GM12878 (cell line): ENCODE measurements at places on chromosomes 1 and 21.

- H3K36me3 ChIP-seq, result no peaks in the 10 kb centered on the region
- no peak for DNase-seq
- H3K27me3 ChIP-seq, result peaks cover 4% of the 10 kb centered on the region
Observed at GRCh38 chr1:205935869-205936268, 7.4 kb downstream of the SLC26A9 start.

- no peaks in the 10 kb centered on the region for H3K36me3 ChIP-seq
- H3K27ac ChIP-seq, result no peak overlapping the region
Observed at GRCh38 chr1:204084247-204084772, 11.4 kb downstream of the SOX13 start.

DNA sequence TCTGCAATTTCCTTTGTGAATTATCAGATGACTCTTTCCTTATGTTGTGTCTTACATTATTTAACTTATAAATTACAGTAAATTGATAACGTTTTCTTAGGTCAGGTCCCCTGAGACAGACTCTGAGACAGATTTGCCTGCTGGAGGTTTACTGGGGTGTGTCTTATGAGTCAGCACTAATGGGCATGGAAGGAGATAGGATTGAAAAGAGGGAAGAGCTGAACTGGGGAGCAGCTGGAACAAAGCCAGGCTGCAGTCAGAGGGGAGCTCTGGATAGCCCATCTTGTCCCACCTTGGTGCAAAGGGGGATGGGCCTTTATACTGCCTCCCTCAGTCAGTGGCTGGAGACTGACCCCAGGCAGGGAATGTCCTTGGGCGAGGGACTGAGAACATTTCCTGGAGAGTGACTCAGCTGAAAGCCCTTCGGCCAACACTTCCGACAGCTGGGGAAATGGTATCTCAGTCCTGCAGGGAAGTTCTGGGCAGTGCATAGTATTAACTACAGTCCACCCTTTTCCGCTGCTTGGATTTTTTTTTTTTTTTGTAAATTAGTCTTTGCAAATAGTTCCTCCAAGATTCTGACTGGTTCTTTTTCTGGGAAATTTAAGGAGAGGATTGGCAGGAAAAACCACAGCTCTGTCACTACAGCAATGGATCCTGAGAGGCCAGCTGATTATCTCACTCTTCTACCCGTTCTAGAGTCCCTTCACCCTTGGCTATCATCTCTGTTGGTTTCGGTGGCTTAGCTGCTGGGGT is 39.1 kb upstream of the CDC42BPA start:
- no peaks in the 10 kb centered on the region for H3K4me1 ChIP-seq
- no peaks in the 10 kb centered on the region for H3K36me3 ChIP-seq
- DNase-seq, result no peak
- no peak overlapping the region for H3K4me3 ChIP-seq

- no peak overlapping the region for H3K4me3 ChIP-seq
- no peak for DNase-seq
- no peaks in the 10 kb centered on the region for H3K36me3 ChIP-seq
- H3K27ac ChIP-seq, result no peak overlapping the region
Observed at GRCh38 chr1:78436961-78437360, 53.8 kb upstream of the PTGFR start.

GRCh38 chr1:187891993-187892682 is 1063.4 kb downstream of the PLA2G4A start:
- no peak overlapping the region for H3K27ac ChIP-seq
- DNase-seq, result no peak
- H3K27me3 ChIP-seq, result no peaks in the 10 kb centered on the region

GRCh38 chr1:184193451-184193850 is 141.9 kb downstream of the TSEN15 start:
- H3K27me3 ChIP-seq, result no peaks in the 10 kb centered on the region
- no peak for DNase-seq
- H3K36me3 ChIP-seq, result no peaks in the 10 kb centered on the region

GRCh38 chr1:223137455-223138085 is 5.5 kb downstream of the TLR5 start:
- DNase-seq, result no peak
- H3K4me3 ChIP-seq, result no peak overlapping the region

DNA sequence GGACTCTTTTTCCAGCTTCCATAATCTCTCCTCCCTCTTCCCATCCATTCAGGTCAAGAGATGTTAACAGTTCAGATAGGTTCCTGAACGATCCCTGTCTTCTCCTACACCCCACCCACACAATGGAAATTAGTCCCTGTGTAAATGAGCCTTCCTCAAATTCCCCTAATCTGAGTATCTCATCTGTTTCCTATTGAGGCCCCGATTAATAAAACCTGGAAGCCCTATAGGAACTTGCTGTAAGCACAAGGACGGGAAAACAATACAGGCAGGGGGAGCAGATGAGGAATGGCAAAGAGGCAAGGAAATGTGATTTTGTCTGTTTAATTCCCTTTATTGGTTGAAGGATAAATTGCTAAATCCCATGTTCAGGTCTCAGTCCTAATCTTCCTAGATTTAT is 7.1 kb upstream of the GPX7 start:
- H3K4me1 ChIP-seq, result no peaks in the 10 kb centered on the region; the same call in 1 of the 2 replicates
- no peaks in the 10 kb centered on the region for H3K36me3 ChIP-seq
- H3K4me3 ChIP-seq, result no peak overlapping the region
- no peaks in the 10 kb centered on the region; the same call in 1 of the 2 replicates for H3K27me3 ChIP-seq

GRCh38 chr1:93995837-93996536 is 86.8 kb upstream of the GCLM start:
- no peaks in the 10 kb centered on the region for H3K36me3 ChIP-seq
- H3K4me1 ChIP-seq, result no peaks in the 10 kb centered on the region
- no peak overlapping the region for H3K4me3 ChIP-seq
- H3K27me3 ChIP-seq, result no peaks in the 10 kb centered on the region; the same call in 1 of the 2 replicates

DNA sequence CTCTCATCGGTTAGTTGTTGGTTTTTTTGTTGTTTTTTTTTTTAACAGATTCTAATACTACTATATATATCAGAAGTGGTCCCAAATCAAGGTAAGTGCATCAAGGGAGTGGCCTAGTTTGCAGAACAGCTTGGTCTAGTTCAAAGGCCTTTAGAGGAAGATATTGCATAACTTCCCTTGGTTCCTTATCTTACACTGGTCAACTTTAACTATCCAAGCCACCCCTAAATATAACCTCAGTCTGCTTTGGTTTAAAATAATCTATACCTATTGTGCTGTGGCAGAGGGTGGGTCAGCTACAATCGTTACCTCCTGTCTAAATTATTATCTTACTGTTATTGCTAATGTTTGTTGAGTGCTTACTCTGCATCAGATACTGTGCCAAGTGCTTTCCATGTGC is 6.9 kb downstream of the S100A12 start:
- DNase-seq, result no peak
- H3K4me3 ChIP-seq, result no peak overlapping the region
- no peaks in the 10 kb centered on the region for H3K27me3 ChIP-seq
- no peaks in the 10 kb centered on the region for H3K36me3 ChIP-seq
- no peaks in the 10 kb centered on the region for H3K4me1 ChIP-seq

DNA sequence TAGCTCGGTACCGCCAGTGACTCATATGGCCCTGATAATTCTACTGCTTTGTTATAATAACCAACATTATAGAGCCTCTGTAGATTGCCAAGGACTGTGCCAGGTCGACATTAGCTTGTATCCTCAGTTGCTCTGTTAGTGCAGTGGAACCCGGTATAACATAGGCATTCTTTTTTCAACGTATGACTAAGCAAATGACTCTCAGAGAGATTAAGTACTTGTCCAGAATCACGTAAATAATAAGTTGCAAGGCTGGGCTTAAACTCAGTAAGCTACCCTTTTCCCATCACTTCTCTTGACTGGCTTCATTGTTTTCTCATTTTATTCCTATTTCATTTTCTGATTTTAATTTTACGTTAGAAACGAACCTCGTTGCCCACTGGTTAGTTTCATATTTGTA is 85.1 kb downstream of the UBE4B start:
- H3K4me1 ChIP-seq, result no peaks in the 10 kb centered on the region
- peaks cover 3% of the 10 kb centered on the region for H3K36me3 ChIP-seq
- H3K27me3 ChIP-seq, result no peaks in the 10 kb centered on the region
- no peak overlapping the region for H3K4me3 ChIP-seq
- no peak overlapping the region for H3K27ac ChIP-seq
